ENCODE measurements at places on chromosomes 7 and 10.

- DNase-seq = no peak
Observed at GRCh38 chr10:70656489-70656888, 15.8 kb upstream of the ADAMTS14 start.

DNA sequence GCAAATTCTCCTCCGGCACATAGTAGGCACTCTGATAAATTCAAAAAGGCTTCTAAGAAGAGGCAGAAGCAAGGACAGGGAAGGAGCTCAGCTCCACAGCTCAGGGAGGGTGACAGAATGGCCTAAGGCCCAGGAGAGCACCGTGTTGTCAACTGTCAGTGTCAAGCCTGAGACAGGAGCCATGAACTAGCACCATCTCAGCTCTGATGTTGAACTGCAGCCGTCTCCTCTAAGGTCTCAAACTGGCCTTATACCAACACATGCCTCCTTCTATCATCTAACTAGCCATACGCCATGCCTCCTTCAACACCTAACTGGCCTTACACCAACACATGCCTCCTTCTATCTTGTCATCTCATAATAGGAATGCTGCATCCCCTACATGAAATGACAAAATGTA lies 73.0 kb downstream of the IGF2BP3 start:
- no peak for DNase-seq

GRCh38 chr7:64307254-64308015 lies 6.3 kb upstream of the ZNF736 start:
- DNase-seq = peak; percentile 84

GRCh38 chr10:90227217-90227656 lies 525.8 kb downstream of the KIF20B start:
- DNase-seq = peak; percentile 3

GRCh38 chr10:74213571-74214162 lies 62.6 kb downstream of the ADK start:
- DNase-seq = peak; percentile 9

GRCh38 chr10:102814873-102815661 lies 22.1 kb downstream of the CYP17A1 start:
- DNase-seq = no peak

DNA sequence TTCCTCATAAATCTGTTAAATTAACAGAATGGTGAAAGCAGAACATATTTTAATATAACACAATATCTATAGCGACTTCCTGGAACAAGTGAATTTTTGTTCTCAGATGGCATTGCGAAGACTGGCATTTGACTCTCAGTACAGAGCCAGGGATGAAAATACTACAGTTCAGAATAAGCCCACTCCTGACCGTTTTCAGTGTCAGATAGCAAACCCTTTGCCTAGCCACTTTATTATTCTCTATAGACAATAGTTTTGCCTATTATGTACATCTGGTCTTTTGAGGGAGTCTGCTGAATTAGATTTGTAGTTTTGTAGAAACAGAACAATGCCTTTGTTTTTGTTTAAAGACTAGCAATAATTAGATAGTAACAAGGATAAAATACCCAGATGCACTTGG lies 2.3 kb downstream of the MINPP1 start:
- no peak for DNase-seq

DNA sequence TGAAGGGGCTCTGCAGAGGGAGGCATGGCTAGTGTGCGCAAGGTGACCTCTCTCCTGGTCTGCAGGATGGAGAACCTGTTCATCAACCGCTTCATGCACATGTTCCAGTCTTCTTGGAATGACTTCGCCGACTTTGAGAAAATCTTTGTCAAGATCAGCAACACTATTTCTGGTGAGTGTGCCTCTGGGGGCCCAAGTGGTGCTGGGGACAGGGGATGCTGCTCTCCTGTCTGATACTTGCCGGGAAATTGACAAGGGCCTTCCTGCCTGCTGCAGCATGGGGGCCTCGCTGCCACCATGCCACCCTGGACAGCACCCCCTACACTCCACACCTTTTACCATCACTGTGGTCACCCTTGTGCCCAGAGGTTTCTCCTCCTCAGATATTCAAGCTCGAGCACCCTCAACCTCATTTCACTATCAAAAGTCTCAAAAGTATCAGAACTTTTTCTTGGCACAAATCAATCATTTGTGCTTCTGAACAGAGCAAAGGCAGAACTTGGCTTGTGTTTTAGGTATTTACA lies 50.0 kb downstream of the ALOX5 start:
- DNase-seq = no peak

DNA sequence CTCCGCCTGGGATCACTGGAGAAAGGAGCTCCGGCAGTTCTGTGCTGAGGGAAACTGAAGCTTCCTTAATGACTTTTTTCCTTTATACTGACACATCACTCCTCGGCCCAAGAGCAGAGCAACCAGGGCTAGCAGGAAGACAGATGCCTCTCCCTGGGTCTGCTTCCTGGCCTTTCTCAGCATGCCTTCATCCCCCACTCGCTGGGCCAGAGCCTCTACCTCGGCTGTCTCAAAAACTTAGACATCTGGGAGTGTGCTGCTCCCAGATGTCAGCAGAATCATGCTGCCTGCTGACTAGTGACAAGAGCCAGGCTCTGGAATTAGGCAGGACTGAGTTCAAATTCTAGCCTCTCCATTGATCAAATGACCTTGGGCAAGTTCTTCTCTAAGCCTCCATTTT lies 24.4 kb upstream of the LRRC4 start:
- no peak for DNase-seq

DNA sequence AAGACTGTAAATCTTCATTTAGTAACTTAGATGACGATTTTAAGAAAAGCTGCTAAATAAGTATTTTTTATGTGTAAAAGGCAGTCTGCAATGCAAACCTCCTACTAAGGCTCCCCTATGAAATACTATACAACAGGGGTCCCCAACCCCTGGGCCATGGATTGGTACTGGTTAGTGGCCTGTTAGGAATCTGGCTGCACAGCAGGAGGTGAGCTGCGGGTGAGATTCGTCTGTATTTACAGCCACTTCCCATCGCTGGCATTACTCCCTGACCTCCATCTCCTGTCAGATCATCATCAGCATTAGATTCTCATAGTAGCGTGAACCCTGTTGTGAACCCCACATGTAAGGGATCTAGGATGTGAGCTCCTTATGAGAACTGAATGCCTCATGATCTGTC lies 580.4 kb downstream of the MAGI2 start:
- no peak for DNase-seq

DNA sequence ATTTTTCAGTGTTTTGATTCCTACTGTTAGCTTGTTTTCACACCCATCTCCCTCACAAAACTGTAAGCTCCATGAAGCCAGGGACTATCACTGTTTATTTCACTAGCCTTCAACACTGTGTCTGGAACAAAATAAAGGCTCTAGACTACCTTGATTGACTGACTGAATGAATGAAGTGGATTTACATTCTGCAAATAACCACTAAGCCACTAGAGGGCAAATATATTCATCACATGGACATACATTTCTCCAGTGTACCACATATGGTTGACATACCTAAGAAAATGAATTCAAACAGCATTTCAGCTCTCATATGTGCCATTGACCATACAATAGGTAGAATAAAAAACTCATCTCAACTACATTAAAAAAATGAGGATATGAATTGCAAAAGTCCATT lies 185.9 kb downstream of the RAB11FIP2 start:
- DNase-seq = no peak

DNA sequence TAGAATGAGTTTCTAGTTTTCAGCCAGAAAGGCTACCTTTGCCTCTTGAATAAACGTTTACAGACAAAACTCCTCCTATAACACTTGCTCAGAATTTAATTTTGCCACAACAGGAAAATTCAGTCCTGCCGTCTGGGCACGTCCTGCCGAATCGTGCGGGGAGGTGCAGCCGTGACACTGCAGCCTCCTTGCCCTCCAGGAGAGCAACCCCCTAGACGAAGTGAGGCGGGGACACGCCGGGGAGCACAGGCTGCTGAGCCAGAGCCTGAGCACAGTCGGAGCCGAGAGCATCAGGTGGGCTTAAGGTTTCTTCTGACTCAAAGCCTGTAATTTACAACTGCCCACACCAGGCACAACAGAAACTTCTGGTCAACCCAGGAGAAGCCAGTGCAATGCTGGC lies 102.3 kb downstream of the DYNC2I1 start:
- DNase-seq = no peak

DNA sequence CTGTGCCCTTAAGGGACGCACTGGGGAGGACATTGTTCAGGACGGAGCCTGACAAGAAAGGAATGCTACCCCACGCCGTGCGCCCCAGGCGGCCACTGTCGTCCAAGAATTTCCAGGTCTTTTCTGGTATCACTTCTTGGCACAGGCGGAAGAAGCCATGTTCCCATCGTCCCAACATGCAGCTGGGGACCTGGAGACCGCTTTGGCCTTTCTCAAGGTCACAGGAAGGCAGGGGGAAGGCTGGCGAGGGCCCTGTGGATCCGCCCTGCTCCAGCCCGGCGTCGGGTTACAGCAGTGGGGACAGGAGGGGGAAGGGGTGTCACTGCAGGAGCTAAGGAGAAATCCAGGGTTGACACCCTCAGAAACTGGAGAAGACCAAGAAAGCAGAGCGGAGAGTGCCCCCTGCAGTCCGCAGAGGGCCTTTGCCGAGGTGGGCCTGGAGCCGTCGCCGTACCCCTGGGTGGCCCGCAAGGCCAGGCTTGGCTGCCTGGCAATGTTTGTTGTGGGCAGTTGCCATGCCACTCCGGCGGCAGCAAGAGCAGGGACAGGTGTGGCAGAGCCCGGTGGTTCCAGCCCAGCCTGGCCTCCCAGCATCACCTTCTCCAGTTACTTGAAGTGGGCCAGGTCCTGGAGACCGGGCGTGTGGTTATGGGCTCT lies 104.1 kb downstream of the LHPP start:
- DNase-seq = no peak

DNA sequence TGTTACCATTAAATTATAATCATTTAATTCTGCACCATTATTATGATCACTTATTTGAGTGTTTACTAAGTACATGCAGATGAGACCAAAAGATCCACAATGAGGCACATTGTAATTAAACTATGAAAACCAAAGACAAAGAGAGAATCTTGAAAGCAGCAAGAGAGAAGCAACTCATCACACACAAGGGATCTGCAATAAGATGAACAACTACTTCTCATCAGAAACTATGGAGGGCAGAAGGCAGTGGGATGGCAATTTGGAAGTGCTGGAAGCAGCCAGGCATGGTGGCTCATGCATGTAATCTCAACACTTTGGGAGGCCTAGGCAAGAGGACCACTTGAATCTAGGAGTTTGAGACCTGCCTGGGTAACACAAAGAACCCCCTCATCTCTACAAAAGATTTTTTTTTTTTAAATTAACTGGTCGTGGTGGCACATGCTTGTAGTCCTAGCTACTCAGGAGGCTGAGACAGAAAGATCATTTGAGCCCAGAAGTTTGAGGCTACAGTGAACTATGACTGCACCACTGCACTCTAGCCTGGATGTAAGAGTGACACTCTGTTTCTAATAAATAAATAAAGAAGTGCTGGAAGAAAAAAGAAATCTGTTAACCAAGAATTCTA lies 47.7 kb downstream of the CDK6 start:
- DNase-seq = no peak

DNA sequence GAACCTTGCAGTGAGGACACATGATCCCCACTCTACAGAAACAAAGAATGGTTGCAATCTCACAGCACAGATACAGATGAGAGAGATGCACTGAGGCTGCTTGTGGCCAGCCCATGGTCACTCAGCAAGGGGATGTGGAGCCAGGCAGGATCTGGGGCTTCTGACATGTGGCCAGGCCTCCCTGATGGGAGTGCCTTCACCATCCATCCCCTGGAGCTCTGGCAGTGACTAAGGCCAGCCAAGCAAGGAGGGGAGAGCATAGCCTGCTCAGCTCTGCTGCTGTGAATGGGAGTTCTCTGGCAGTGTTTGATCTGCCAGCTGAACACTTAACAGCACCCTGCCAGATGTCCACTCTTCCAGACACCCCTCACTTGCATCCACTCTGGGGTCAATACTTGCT lies 19.8 kb downstream of the C10orf71 start:
- DNase-seq = no peak

GRCh38 chr7:92621026-92621540 lies 30.9 kb upstream of the FAM133B start:
- peak; percentile 53 for DNase-seq

DNA sequence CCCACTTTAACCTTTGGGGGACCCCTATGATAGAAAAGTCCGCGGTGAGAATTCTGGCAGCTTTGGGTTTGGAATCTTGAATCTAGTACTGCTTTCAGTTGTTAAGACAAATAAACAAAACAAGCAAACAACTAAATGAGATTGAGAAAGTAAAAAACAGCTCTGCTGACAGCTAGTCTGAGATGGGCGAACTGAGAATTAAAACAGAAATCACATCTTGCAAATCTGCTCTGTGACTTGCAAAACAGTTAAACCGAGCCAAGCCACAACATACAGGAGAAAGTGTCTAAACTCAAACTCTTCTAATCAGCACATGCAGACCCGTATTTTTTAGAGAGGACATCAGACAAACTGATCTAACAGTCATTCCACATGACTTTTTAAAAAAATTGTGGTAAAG lies 110.4 kb downstream of the SH2D4B start:
- no peak for DNase-seq

DNA sequence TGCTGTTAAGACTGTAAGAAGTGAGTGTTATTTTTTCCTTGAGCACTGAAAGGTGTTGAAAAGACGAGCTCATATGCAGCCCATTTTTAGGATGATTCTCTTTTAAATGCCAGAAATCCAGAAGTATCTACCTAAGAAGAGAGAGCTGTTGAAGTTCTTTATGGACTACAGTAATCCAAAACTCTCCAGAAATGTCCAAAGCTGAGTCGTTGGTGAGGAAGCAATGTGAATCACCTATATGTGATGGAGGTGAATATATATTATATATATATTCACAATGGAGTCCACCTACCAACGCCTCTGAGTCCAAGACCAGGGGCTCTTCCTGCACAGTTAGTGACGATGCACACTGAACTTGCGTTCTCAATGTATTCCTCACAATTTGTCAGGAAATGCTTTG lies 252.7 kb upstream of the PITRM1 start:
- no peak for DNase-seq

- DNase-seq = no peak
Observed at GRCh38 chr7:103480771-103481170, 34.8 kb upstream of the SLC26A5 start.

GRCh38 chr10:77715088-77715487 lies 77.5 kb upstream of the KCNMA1 start:
- DNase-seq = no peak

GRCh38 chr10:121732172-121732571 lies 133.9 kb upstream of the FGFR2 start:
- DNase-seq = no peak

DNA sequence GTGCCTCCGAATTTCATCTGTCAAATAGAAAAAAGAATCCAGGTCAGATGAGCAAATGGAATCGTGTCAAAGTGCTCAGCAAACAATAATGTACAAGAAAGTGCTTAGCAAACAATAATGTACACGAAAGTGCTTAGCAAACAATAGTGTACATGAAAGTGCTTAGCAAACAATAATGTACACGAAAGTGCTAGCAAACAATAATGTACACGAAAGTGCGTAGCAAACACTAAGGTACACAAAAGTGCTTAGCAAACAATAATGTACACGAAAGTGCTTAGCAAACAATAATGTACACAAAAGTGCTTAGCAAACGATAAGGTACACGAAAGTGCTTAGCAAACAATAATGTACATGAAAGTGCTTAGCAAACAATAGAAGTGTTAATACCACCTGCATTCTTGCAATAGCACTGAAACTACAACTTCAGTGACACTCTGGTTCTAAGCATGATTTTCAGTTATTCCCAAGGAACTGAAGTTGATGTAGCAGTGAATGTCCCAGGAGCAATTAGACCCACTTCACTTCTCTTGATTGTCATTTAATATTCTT lies 33.4 kb upstream of the MYL10 start:
- no peak for DNase-seq

Measured in activated CD8-positive, alpha-beta memory T cell treated with anti-CD3 and anti-CD28 coated beads for 4 hours (primary cell).